ENCODE measurements at places on chromosomes 12 and 14.

GRCh38 chr12:70091021-70091521 lies 152.2 kb upstream of the CNOT2 start:
- no peak for DNase-seq

- no peak for DNase-seq
Measured at GRCh38 chr12:129941618-129942017, 37.8 kb upstream of the TMEM132D start.

- no peak for DNase-seq
Measured at GRCh38 chr12:105696-106095, 39.1 kb downstream of the IQSEC3 start.

GRCh38 chr12:3139760-3140159 lies 62.6 kb downstream of the TSPAN9 start:
- no peak for DNase-seq

GRCh38 chr12:52837413-52837741 lies 3.3 kb upstream of the KRT79 start:
- no peak for DNase-seq

Data from stimulated activated CD4-positive, alpha-beta T cell treated with anti-CD3 and anti-CD28 coated beads, TNF-alpha, amount 100 ng/mL, for 1 hour (primary cell).